ENCODE measurements at places on chromosomes 5 and 9.

- no peak for DNase-seq
Observed at GRCh38 chr9:136861874-136862457, 4.1 kb downstream of the EDF1 start.

- no peak for DNase-seq
Observed at GRCh38 chr9:129624168-129624759, 1.7 kb upstream of the NTMT1 start.

- DNase-seq = no peak
Observed at GRCh38 chr5:89003563-89004036, 120.6 kb upstream of the MEF2C start.

GRCh38 chr5:78162253-78162862 lies 132.1 kb downstream of the AP3B1 start:
- DNase-seq = no peak

GRCh38 chr9:27427272-27427643 lies 96.8 kb upstream of the IFNK start:
- peak; percentile 71 for DNase-seq

DNA sequence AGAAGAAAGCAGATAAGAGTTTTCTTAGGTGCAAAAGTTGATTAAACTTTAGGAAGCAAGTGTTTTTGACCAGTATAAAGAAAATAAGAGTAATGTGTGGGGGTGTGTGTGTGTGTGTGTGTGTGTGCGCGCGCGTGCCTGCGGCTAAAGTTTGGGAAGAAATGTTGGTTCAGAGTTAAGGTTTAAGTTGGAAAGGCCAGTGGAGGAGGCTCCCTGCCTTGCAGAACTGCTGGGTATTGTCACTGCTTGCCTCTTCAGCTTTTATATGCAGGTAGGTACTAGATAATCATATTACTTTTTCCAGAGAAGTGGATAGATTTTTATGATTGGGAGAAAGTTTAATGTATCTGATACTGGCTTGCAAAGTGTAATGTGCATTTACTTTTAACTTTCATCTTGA lies 2.0 kb downstream of the PIK3R1 start:
- no peak for DNase-seq

DNA sequence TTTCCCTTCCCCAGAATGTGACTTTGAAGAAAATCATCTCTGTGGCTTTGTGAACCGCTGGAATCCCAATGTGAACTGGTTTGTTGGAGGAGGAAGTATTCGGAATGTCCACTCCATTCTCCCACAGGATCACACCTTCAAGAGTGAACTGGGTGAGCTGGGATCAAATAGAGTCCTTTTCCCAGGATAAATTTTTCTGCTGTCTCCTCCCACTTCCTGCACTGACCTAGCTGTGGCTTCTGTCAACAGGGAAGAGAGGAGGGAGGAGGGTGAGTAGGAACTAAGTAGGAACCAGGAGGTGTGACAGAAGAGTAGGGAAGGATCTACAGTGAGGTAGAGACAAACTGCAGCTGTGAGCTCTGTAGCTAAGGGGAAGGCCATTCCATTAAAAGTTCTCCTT lies 69.3 kb downstream of the MAMDC2 start:
- no peak for DNase-seq

- DNase-seq = no peak
Observed at GRCh38 chr9:105103776-105104175, 140.7 kb upstream of the SLC44A1 start.

DNA sequence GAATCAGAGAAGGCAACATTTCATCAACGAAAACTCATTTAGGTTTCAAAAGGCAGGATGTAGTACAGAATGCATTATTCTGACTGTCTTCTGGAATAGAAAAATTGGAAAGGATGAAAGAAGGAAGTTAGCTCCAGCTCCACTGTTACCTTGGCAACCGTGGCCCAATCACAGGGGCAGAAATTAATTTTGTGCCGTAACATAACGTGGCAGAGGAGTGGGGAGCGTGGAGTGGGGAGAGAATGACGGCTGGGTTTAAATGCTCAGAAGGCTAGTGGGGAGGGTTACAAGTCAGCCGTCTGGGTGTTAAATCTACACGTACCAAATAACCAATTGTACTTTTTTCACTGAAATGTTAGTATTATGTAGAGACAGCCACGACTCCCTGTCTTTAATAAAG lies 32.3 kb upstream of the EQTN start:
- DNase-seq = no peak

DNA sequence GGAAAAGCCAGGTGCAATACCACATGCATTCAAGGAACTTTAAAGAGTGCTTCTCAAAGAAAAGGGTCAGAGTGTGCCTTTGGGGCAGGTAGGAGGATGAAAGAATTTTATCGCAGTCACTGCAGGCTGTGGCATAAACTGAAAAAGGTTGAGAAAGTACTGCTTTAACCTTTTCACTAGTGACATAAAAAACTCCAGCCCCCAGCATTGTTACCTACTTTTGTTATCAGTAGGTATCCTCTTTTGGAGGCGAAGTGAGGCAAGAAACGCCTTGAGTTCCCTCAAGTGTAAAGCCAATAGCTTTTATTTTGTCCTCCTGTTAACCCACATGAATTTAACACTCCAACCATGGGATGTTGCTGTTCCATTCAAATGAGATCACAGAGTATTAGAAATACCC lies 64.7 kb upstream of the CHD1 start:
- DNase-seq = no peak

- DNase-seq = peak; percentile 58
Observed at GRCh38 chr5:96146675-96147074, 185.0 kb upstream of the ELL2 start.

GRCh38 chr9:105651806-105652205 lies 10.5 kb upstream of the TAL2 start:
- DNase-seq = no peak

DNA sequence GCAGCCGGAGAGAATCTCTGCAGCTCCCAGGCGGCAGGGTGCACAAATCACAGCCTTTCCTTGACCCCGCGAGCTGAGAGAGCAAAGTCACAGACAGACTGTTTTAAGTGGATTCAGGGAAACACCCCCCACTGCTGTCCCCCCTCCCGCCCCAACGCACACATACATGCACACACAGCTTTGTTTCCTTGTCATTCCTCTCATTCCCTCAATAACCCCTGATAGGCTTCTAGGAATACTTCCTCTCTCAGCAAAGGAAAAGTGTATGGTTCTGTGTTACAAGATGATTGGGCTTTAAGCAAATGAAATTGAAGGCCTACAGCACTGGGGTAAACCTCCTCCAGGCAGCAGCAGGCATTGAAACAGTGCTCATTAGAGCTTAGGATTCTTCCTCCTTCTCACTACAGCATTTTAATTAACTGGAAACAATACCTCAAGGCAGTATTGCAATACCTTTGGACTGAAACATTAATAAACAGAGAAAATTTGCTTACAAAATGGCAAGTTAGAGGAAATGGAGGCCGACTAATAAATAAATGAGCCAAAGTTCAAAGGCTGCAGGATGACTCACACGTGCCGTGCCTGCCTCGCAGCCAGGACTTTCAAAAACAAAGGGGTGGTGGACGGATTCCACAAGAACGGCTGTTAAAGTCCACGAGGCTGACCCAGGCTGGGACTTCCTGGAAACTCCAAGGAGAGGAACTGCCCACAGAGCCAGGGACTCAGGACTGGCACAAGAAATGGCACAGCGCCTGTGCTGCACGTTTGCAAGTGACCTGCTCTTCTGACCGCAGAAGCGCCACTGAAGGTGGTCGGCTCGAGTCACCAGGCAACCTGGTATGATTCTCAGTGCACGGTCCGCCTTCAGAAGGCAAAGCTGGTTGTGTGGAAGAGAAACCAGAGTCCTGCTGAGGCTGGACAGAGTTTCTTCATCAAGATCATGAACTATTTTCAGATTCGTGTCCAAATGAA lies 236.2 kb downstream of the SYK start:
- peak; percentile 46 for DNase-seq

- DNase-seq = no peak
Observed at GRCh38 chr9:5425006-5425628, 12.6 kb downstream of the PLGRKT start.

GRCh38 chr5:145792840-145793239 lies 42.3 kb downstream of the PRELID2 start:
- no peak for DNase-seq

GRCh38 chr5:151671950-151672349 lies 14.8 kb downstream of the SPARC start:
- no peak for DNase-seq

GRCh38 chr9:134563397-134563796 lies 78.2 kb upstream of the COL5A1 start:
- DNase-seq = no peak

DNA sequence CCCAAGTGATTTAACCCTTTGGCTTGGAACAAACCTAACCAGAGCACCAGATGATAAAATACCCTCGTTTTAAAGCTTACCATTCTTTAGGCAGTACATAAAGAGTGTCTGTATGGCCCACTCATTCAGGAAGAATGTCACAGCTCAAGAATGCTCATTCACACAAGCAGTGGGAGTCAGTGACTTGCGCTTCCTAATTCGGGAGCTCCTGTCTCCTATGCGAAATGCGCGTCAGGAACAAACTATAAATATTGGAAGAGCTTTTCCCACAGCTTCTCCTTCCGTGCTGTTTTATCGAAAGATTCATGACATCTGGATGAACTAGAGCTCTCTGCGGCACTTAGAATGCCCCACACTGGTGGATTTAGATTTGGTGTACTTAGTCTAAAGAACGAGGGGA lies 66.6 kb downstream of the NTRK2 start:
- DNase-seq = no peak

GRCh38 chr9:89593727-89594427 lies 10.9 kb upstream of the GADD45G start:
- DNase-seq = no peak

GRCh38 chr5:103280967-103281366 lies 22.4 kb downstream of the MACIR start:
- DNase-seq = no peak

GRCh38 chr5:73482383-73483136 lies 15.7 kb upstream of the BTF3 start:
- DNase-seq = no peak

- DNase-seq = no peak
Observed at GRCh38 chr5:172093965-172094364, 87.5 kb upstream of the FBXW11 start.
